ENCODE measurements at places on chromosomes 2 and 18.

- no peak for DNase-seq
Observed at GRCh38 chr2:10568736-10569432, 120.8 kb upstream of the ODC1 start.

DNA sequence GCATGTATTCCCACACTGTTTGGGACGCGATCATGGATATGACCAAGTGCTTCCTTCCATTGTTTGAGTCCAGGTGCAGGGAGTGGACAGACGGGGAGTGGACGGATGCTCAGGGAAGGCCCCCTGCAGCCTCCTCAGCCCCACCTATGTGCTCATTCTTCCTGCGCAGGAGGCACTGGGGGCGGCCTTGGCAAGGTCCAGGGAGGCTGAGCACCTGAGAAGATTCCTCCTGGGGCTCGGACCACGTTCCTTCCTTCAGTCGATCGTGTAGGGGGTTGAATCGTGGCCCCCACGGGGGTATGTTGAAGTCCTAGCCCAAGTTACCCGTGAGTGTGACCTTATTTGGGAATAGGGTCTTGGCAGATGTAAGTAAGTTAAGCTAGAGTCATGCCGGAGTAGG, 60.4 kb downstream of the ASB1 start:
- no peak for DNase-seq

DNA sequence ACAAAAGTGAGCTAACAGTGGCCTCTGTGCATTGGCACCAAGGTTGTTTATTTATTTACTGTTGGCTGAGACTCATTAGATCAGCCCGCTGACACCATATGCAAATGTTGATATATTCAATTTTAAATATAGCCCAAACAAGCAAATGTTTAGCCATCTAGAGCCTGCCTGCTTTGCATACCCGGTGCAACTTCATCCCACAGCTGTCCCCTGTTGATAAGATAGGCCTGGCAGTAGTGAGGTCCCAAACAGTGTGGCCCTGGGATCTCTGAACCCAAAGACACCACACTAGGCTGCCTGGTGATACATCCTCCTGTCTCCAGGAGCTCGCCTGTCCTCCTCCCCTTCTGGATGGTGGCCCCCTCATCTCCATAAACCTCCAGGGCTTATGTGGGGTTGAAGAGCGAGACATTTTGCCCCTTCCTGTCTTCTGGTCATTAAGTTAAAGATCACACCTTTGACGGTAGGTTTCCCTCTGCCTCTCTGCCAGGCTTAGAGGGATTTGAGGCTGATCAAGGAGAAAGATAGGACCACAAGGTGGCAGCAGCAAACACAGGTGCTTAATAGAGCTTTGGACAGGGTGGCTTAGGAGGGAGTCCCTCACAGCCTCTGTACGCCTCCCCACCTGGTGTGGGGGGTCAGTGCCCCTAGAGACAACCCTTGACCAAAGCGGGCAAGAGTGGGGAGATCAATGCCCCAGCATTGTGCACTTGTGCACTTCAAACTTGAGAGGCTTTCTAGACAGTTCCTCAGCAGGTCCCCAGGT, 23.7 kb upstream of the MYO5B start:
- DNase-seq = no peak

DNA sequence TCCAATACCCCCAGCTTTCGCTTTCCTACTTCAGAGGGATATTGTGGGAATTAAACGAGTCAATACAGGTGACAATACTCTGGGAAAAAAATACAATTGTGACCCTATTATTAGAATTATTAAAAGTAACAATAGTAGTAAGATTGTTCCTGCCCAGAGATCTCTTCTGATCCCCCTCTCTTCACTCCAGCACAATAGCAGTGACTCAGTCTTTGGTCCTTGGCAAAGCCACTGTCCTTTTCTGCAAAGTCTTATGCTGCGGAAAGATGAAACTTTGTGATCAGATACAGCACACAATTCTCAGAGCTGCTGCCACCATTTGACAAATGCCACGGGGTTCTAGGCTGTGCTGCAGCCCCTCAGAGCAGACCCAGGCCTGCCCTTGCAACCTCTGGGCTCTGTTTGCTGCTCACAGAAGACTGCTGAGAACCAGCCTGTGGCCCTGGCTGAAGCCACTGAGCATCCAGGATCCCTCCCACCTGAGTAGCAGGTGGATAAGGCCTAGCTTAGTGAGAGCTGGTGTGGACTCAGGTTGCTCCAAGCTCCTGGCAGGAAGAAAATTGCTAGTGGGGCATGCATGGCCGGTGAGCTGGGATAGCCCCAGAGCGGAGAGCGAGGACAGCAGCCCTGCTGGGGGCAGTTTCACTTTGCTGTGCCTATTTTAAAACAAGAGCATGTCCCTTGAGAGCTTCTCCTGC, 60.1 kb upstream of the ROCK2 start:
- DNase-seq = no peak

DNA sequence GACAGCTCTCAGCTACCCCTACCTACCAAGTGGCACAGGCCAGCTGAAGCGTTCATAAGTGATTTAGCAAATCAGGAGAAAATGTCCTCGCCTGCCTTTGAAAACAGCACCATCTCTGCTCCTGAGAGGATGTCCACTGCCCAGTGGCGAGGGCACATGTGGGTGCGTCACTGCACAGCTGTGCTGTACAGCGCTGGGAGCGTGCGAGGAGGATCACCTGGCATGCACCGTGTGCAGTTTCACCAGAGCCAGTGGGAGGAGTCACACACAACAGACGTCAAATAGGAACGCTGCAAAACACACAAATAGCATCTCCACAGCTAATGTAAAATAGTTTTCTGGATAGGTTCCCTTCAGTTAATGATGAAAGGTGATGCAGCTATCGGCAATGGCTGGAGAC, 154.1 kb downstream of the HDAC4 start:
- no peak for DNase-seq

DNA sequence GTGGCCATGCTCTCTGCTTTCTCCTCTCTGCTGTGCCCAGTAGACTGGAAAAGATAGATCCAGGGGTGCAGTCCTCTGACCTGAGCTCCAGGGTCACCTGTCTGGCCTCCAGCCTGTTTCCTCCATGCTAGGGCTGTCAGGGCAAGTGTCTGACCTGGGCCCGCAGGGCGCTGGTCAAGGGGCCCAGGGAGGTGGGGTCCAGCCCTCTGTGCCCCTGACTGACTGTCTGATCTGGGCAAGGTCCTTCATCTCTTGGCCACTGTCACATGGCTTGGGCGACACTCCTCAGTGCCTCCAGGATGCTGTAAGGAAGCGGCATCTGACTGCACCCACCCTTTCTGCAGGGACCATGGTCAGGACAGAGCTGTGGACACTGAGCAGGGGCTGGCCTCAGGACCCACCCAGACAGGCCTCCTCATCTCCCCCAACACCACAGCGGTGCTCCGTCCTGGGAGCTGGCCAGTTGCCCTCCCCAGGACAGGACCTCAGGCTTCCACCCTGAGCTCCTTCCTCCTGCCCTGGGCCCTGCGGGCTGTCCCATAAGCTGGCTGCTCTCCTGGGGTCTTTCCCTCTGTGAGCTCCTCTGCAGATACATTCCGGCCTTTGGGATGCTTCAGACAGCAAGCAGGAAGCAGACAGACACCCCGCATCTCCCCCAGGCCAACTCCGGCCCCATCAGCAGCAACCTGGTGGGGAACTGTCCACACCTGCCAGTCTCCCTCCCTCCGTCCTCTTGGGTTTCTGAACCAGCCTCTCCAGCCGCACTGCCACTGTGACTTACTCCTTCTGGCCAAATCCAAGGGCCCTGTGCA, 21.2 kb upstream of the ALPI start:
- no peak for DNase-seq

DNA sequence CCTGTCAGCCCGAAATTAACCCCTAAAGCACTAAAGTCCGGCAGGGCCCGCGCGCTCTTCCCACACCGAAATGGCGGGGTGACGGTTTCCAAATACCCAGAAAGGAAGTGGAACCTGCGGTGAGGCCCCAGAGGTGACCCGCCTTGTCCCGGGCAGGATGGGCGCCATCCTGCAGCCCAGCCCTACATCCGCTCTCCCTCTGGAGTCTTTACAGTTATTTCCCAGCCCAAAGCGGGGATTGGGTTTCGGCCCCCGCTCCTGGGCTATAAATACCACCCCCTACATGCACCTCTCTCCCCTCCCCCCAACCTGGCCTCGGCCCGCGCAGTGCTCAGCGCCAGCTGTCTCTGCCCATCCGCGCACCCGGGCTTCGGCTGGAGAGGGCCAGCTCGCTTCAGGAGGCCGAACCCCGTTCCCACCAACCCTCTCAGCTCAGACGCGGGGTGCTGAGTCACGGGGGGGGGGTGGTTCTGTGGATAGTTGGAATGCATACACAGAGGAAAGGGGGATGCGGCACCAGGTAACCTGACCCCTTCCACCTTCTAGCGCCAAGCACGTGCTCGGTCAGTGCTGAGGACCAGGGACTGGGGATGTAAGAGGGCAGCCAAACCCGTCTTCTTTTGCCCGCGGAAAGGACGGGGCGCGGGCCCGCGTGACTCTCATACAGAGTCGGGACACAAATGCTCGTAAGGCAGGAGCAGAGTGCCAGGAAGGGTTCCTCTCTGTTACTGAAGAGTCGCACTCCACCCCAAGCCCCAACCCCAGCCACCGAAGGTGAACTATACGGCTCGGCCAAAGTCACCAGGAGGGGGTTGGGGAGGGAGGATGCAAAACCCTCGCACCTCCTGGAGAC, at the start of gene TUBA4B:
Gene TUBA4B, plus strand, starts transcription at position 344 of the 853 bp plus-strand sequence. Its CDS starts 165 bp downstream, at position 509.
- no peak for DNase-seq

All from iPS DF 19.7 (cell line).